NCI-H226 (cell line): ENCODE measurements at places on chromosomes 1 and 21.

DNA sequence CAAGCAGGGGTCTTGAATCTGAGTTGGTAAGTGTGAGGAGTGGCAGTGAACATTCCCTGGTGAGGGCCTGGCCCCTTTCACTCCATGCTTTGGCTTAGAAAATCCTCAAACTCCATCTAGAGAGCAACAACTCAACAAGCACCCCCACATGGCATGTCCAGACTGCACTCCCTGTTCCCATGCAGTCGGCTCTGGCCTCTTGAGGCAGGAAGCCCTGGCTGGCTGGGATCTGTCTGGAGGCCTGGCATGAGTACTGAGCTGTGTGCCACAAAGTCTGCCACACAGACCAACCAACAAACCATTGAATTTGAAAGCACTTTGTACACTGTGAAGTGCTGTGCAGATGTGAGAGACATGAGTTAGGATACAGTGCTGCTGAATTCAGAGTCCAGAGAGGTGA is 25.2 kb downstream of the COA7 start:
- no peak for DNase-seq

GRCh38 chr1:25566730-25567341 is 23.4 kb downstream of the LDLRAP1 start:
- no peak for DNase-seq

- DNase-seq = no peak
Measured at GRCh38 chr1:24110642-24111261, 1.2 kb downstream of the MYOM3 start.

DNA sequence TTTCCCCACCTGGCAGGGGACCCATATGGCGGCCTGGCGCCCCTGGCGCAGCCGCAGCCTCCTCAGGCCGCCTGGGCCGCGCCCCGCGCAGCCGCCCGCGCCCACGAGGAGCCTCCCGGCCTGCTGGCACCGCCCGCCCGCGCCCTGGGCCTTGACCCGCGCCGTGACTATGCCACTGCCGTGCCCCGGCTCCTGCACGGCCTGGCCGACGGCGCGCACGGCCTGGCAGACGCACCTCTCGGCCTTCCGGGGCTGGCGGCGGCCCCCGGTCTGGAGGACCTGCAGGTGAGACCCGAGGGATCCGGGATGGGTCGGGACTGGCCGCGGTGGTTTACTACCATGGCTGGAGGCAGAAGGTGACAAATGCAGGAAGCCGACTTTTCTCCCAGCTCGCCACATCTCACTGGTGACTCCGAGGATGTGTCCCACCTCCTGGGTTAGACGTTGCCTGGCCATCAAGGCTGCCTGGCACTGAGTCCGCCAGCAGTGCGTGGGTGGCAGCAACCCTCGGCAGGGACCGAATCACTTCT is 1.1 kb downstream of the TFAP2E start:
- DNase-seq = no peak

- DNase-seq = no peak
Measured at GRCh38 chr21:43921979-43922945, 57.2 kb downstream of the AGPAT3 start.

GRCh38 chr1:152182431-152182830 is 23.4 kb upstream of the RPTN start:
- no peak for DNase-seq

DNA sequence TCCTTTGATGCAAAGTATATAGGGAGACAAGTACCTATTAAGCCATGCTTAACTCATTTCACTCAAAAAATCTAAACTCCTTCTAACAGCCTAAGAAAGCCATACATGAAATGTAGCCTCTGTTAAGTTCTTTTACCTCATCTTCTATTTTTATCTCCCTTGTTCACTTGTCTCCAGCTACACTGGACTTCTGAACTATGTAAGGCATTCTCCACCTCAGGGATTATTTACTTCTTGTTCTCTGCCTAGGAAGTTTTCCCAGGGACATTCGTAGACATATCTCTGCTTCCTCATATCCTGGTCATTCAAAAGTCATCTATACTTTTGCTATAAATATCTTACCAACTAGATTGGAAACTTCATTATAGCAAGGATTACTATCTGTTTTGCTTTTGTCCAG is 96.9 kb downstream of the COP1 start:
- no peak for DNase-seq

DNA sequence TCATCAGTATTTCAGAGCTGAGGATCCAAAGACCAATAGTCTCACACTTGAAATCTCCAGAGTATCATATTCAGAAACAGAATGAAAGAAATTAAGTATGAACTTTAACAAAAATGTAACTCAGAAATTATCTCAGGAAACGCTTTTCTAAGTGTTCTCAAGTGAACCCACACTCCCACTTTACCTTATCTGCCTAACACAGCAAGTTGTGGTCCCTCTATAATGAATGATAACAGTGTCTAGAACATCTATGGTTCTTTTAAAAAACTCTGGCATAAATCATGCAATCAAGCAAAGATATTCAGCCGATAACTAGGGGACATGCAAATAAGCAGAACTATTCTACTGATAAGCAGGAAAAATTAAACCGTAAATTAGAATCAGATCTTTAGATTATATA is 1574.2 kb downstream of the PLA2G4A start:
- no peak for DNase-seq

DNA sequence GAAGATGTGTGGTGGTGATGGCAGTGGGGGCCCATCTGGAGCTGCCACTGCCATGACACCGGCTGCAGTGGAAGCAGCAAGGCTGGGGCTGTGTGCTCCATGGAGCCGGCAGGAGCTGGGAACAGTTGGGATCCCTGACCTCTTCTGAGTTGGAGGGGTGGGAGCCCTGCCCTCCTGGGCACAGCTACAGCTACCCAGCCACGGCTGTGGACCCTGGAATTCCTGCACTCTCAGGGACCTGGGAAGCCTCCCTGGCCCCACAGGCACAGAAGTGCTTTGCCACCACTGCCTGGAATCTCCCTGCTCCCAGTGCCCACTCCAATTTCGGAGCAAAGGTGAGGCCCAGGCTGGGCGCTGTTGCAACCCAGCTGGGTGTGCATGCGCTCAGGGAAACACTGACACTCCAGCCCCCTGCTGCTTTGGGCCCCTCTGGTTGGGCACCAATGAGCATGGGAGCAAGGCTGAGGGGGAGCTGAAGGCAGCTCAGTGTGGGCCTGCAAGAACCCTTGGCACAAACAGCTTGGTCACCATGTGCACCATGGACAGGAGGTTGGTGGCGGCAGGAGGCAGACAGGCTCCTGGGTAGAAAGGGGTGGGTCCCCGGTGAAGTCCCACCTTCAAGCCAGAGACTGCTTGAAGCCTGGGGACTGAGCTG is 817.6 kb downstream of the KCNT2 start:
- no peak for DNase-seq

- no peak for DNase-seq
Measured at GRCh38 chr1:114507513-114507912, 3.5 kb downstream of the TRIM33 start.

- DNase-seq = no peak
Measured at GRCh38 chr1:104028416-104029035, 278.8 kb downstream of the AMY1C start.

GRCh38 chr1:220631238-220631815 is 58.8 kb upstream of the C1orf115 start:
- no peak for DNase-seq

- DNase-seq = no peak
Measured at GRCh38 chr1:59285691-59286090, 11.2 kb upstream of the FGGY start.

DNA sequence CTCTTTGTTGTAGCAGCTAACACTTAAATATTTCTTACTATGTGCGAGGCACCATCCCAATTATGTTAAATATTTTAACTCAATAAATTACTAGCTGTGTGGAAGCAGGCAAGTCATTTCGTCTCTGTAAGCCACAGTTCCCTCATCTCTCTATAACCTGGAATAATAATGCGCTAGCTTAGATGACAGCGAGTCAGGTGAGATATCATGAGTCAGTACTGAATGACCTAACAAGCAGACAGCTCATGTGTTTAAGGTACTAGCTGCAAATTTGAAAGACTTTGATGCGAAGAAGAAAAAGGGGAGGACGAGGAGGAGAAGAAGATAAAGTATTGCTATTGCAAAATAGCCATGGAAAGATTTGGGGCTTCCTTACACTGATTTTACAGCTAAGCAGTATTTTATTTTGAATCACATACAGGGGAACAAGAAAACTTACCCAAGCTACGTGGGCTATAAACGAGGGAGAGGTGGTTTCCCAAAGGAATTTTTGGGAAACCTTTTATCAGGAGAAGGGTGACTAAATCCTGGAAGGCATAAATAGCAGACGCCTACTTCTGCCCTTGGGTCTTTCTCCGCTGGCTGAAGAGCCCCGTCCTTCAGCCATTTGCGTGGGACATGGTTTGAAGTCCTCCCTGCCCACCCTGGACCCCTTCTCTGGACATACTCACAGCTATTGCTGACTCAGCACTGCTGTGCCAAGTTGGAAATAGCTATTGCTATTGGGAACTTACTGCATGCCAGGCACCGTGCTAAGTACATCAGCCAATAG is 8.9 kb downstream of the CITED4 start:
- DNase-seq = peak; percentile 15

- DNase-seq = no peak
Measured at GRCh38 chr21:34181431-34182039, 108.2 kb downstream of the MRPS6 start.

DNA sequence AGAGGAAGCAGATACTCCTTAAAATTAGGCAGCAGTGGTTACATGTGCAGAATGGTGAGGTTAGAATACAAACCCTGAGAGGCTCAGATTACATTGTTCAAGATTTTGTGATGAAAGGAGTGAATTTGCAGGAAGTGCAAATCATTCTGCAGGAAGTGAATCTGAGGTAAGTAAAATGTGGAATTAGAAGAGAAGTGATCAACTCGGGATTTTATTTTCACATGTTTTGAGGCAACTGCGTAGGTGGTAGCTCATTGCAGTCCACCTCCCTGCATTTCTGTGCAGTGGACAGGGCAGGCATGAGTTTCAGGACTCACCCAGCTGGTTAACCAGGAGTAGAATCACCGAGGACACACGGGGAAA is 2.1 kb upstream of the PLA2G2C start:
- no peak for DNase-seq

- peak; percentile 22 for DNase-seq
Measured at GRCh38 chr1:45018599-45019230, 6.7 kb downstream of the UROD start.

DNA sequence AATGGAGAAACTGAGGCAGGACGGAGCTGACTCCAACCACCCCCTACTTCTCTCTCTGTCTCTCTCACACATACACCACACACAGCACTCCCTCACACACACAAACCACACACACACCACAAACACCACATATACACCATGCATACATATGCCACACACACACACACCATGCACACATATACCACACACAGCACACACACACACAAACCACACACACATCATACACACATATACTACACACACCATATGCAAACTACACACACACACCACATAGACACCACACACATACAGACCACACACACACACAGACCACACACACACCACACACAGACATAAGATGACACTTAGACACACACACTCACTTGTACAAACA is 94.3 kb downstream of the RIPK4 start:
- no peak for DNase-seq

- DNase-seq = no peak
Measured at GRCh38 chr1:231952154-231952553, 325.6 kb downstream of the DISC1 start.

DNA sequence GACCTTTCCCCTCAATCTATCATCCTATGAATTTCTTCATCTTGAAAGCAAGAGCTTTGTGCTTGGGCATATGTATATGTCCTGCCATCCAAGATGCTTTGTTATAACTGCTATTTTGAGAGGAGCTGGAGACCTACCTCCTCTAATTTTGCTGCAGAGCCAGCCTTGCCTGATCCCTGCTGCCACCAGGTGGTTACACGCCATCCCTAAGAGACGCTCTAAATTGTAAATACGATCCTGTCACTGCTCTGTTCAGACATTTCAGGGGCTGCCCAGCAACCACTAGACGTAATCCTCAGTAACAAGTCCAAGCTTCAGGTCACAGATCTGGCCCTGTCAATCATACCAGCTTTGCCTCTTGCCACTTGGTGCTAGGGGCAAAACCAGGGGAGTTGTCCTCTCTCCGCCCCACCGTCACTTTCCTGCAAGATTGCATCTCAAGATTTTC is 32.9 kb downstream of the GPA33 start:
- DNase-seq = peak; percentile 10

DNA sequence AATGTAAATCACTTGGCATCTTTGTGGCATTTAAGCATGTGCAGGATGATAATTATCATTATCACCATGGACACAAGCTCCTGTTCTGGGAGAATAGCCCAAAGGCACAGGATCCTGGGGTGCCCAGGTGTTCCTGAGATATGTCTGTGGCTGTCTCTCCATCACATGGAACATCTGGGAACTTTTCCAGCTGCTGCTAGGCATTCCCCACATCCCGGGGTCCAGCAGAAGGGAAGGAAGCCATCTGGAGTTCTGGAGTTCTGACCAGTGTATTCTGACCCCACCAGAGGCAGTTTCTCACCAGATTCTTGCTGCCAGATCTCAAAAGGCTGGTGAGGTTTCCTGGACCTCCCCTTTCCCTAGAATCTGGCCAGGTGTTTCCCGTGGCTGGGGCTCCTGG is 259.7 kb upstream of the VAMP3 start:
- DNase-seq = no peak

DNA sequence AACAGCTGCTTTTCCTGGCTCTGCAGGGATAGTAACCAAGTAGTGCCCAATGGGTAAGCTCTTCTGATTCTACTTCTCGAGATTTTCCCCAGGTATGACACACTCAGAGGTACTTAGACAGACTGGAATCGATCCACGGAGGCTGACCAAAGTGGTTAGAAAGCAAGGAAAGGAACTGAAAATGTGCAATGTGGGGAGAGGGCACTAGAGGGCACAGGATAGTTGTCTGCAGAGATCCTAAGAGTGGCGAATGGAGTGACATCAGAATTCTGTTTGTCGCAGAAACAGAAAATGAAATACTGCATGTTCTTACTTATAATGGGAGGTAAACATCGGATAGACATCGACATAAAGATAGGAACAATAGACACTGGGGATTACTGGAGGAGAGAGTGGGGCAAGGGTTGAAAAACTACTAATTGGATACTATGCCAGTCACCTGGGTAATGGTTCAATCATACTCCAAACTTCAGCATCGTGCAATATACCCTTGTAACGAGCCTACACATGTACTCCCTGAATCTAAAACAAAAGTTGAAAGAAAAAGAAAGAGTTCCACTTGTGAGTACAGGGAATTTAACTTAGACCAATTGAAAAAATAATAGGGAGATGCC is 23.3 kb downstream of the CYP2J2 start:
- DNase-seq = no peak

DNA sequence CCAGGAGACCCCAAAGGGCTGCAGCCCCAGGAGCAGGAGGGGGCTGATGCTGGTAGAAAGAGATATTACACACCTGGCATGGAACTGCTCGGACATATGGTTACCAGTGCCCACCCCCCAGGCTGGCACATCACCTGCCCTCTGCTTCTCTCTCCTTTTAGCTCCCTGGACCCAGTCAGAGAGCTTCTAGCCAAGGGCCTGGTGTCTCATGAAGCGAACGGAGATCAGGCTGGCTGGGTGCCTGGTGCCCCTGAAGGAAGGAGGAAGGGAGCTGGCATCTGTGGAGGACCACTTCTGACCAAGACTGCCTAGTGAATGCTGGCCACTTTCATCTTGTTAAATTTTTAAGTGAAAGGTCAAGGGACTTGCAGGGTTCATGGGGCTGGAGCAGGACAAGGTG is 53.1 kb downstream of the FOXO6 start:
- no peak for DNase-seq

- DNase-seq = peak; percentile 84
Measured at GRCh38 chr1:81682490-81682889, 118.2 kb upstream of the ADGRL2 start.

- DNase-seq = no peak
Measured at GRCh38 chr1:165807613-165808012, 19.8 kb upstream of the UCK2 start.
